Lung (tissue), 17 donors: ENCODE measurements at places on chromosomes 1 and 21.

DNA sequence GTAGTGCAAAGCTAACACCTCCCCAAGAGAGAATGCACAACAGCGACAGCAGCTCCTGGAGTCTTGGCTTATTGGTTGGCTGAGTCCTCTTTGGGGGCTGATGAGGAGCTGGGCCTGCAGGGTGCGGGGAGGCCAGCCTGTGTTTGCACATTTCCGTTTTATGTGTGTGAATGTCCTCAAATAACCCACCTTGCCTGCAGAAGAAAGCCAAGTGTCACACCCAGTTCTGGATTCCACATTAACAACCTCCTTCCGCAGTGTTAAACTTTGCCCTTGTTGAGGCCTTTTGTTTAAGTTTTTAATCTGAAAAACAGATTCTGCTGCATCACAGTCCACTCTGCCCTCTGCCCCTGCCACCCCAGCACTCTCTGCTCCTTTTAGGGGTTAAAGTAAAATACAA is 274.5 kb downstream of the TM2D1 start:
- DNase-seq, result no peak

DNA sequence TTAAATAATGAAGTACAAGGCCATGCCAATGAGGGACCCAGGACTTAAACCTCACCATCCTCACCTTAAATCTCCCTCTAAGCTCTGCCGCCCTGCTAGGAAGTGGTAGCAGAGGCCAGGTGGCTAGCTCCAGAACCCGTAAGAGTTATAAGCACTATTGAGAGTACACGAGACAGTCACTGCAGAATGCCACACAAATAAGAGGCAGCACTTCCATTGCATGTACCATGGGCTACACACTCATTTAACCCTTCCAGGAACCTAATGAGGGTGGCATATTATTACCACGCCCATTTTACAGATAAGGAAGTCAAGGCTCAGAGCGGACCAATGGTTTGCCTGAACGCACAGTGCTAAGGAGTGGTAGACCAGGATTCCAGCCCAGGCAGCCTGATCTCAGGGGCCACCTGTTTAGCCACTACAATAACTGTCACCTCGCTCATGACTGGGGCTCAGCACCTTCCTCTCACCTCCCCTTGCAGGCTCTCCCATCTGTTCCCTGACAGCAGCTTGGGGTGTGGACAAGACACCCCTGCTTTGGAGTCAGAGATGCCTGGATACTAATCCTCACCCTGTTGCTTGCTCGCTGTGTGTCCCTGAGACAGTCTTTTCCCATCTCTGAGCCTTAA is 54.8 kb upstream of the ID3 start:
- no peak for DNase-seq

- peak; percentile 37 for DNase-seq
Measured at GRCh38 chr1:82465024-82465423, 664.3 kb downstream of the ADGRL2 start.

DNA sequence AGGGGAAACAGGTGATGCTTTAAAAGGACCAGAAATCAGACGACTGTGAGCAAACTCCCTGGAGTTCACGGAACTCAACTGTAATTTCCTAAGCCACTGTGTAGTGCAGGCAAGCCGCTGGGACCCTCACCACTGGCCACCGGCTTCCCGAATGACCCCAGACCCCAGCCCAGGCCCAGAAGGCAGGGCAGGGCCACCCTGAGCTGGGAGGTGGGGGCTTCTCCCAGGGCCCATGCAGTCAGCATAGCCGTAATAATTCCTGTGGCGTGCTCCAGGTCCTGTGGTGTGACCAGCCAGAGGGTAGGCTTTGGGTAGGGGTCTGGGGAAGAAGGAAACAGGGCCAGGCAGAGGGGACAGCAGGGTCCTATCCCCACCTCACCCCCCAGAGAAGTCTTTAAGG is 3.5 kb upstream of the ARF1 start:
- DNase-seq, result no peak

- DNase-seq, result no peak
Measured at GRCh38 chr1:86370601-86371022, 25.5 kb downstream of the ODF2L start.

DNA sequence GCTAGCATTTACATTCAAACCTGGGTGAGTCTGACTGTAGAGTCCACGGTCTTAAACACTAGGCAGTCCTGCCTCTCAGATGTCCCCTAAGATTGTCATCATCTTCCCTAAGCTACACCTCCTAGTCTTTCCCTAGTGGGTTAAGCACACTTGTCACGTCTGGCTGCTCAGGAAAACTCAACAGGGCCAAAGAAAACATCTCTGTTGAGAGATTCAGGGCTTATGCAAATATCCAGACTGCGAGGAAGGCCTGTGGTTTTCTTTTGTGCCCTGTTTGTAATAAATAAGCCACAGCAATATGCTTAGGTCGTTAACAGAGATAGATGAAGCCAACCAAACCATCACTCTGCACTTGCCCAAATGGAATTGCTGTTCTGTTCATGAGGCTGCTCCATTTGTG is 472.6 kb upstream of the DEPDC1 start:
- DNase-seq, result no peak

- peak; percentile 85 for DNase-seq
Measured at GRCh38 chr1:2204415-2205190, 10.0 kb upstream of the FAAP20 start.

GRCh38 chr1:37629008-37629407 is 5.7 kb downstream of the RSPO1 start:
- DNase-seq, result no peak

- DNase-seq, result peak; percentile 66
Measured at GRCh38 chr1:147608596-147608995, 61.7 kb downstream of the ACP6 start.

- no peak for DNase-seq
Measured at GRCh38 chr1:145804235-145805045, 19.5 kb downstream of the RNF115 start.

DNA sequence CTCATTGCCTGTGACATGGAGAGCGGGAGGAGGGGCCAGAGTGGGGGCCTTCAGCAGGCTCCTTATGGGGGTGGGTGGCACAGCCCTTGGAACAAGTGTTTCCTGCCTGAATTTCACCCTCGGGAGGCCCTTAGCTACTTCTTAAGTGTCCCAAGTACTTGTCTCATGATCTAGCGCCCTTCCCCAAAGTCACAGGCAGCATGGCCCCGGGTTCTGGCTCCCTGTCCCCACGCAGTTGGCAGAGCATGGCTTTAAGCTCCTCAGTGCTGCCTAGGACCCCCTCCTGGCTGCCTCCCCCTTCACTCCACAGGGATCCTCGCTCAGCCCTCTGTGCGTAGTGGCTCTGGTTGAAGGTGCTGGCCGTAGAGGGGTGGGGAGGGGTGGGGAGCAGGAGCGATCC is 197.2 kb downstream of the CAMTA1 start:
- no peak for DNase-seq

DNA sequence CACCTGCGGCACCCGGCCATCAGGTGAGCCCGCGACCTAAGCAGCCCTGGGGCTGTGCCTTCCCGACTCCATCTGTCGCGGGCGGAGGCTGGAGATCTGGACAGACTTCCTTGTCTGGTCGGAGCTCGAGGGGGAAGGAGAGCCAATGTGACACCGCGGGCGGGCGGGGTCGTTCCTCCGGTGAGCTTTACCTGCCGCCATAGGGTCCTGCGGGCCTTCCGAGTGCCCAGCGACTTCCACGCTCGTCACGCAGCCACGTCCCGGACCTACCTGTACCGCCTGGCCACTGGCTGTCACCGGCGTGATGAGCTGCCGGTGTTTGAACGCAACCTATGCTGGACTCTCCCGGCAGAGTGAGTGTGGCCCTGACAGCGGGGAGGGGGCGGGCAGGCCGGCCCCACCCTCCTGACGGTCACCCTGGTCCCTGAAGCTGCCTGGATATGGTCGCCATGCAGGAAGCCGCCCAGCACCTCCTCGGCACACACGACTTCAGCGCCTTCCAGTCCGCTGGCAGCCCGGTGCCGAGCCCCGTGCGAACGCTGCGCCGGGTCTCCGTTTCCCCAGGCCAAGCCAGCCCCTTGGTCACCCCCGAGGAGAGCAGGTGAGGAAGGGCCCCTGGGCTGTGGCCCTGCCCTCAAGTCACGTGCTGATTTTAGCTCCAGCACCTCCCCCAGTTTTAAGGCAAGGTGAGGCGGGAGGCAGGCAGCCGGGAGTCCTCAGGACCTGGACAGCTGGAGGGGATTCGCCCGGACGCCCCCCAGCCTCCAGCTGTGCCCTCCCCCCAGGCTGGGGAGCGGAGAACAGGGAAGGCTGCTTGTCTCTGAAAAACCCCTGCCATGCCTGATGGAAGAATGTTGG is 1.1 kb downstream of the PUSL1 start:
- no peak for DNase-seq

GRCh38 chr21:34802180-34802899 is 133.5 kb downstream of the CLIC6 start:
- no peak for DNase-seq

- no peak for DNase-seq
Measured at GRCh38 chr21:15379776-15380175, 315.0 kb upstream of the NRIP1 start.

- peak; percentile 38 for DNase-seq
Measured at GRCh38 chr1:27563591-27564471, 40.1 kb downstream of the AHDC1 start.
